ENCODE measurements at places on chromosomes 5 and 9.
A peak's percentile ranks its signal among the peaks of the same experiment; 100 is the strongest.

DNA sequence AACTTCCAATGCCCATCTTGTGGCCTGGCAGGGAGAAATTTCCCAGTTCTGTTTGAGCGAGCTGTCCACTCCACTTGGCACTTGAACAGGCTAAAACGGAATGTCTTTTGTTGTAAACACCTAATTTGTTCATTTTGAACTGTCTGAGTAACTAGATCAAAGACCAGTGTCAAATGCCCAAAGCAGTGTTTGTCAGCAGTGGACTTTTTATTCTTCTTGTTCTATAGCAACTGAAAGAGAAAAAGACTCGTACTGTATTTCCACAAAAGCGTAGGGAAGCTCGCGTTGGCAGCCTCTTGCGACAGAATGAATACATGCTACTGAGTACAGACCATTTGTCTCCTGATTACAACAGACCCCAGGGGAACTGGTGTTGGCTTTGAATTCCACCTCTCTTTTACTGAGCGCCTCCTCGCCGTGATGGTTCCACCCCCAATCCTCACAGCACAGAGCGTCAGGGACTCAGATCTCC, 601.8 kb upstream of the ZNF608 start:
- peak; percentile 72 for DNase-seq

GRCh38 chr5:109141222-109142200, 268.3 kb downstream of the PJA2 start:
- DNase-seq: no peak

- DNase-seq: no peak
Measured at GRCh38 chr5:171846323-171846722, 60.7 kb downstream of the SMIM23 start.

DNA sequence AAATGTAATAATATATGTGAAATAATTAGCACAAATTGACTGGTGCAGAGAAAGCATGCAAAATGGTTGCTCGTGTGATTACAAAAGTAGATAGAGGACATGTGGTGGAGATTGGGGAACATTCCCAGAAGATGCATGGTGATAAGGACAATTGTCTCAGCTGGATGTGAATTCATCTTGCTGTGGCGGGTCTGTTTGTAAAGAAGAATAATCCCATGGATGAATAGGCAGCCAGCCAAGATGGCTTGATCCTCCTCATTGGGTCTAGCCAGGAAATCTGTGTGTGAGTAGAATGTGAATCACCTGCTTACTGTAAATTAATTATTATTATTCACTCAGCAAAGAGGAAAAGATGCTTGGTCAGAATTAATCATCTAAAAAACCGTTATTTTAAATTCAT, 12.6 kb upstream of the DPYSL3 start:
- peak; percentile 33 for DNase-seq

GRCh38 chr9:98823666-98824334, 16.3 kb downstream of the GALNT12 start:
- DNase-seq: no peak

DNA sequence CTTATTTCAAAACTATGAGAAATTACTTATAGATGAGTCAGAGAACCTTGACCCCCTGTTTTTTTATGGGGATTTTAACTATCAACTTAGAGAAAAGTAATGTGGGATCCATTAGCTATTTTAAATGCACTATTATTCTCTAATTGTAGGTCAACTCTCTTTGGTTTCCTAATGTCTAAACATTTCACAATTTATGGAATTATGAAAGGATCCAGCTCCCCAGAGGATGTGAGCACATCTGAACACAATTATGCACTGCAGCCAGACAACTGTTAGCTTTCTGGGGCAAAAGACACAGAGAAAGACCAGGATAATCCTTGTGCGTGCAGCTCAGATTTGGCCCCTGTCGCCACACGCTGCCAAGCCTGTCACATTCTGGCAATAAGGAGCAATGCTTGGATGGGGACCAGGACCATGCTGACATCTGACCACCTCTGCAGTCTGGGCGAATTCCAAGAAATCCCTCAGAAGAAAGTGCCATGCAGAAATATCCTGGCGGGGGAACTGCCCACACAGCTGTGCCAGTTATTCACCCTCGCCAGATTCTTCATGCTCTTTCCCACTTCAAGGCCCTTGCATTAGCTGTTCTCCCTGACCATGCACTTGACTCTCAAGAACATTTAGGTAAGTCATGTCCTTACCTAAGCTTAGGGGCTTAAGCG, 22.2 kb upstream of the CMBL start:
- DNase-seq: peak; percentile 81

Measured in fibroblast of pulmonary artery (primary cell).